ENCODE measurements at places on chromosomes 6 and 20.
A peak's percentile ranks its signal among the peaks of the same experiment; 100 is the strongest.

- peak; percentile 56 for DNase-seq
These were observed 229.1 kb downstream of the PLCB1 start for GRCh38 chr20:8361006-8361652.

DNA sequence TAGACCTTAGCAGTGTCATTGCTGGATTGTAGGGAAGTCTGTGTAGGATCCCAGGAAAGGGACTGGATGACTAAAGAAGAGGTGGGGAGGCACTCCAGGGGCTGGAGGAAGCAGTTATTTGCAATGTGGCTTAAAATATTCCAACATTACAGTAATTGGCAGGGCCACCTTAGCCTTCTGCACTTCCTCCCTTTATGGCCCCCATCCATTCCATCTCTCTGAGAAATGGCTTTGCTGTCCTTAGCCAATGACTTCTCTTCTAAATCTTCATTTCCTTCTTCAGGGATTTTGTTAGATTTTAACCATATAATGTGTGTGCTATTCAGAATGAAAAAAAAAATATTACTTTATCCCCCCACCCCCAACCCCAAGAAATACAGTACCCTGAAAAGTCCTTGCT, 6.4 kb downstream of the ADGRF5 start:
- no peak for DNase-seq

- peak; percentile 79 for DNase-seq
These were observed 6.0 kb upstream of the DSP start for GRCh38 chr6:7535498-7535897.

DNA sequence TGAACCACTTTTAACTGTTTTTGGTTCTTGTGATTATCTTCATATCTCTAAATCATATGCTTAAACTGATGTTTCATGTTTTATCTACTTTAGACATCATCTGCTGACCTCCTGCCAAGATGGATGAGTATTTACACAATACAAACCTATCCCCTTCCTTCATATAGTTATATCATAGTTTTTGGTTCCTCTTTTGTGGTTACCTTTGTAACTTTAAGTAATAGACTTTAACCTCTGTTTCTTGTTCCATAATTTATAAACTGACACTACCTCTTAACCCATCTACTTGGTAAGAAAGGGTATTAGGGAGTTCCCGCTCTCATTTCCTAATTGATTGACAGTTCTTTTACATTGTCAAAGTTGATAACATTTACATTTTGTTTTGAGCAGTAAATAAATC, 11.9 kb downstream of the PCMT1 start:
- DNase-seq: no peak

DNA sequence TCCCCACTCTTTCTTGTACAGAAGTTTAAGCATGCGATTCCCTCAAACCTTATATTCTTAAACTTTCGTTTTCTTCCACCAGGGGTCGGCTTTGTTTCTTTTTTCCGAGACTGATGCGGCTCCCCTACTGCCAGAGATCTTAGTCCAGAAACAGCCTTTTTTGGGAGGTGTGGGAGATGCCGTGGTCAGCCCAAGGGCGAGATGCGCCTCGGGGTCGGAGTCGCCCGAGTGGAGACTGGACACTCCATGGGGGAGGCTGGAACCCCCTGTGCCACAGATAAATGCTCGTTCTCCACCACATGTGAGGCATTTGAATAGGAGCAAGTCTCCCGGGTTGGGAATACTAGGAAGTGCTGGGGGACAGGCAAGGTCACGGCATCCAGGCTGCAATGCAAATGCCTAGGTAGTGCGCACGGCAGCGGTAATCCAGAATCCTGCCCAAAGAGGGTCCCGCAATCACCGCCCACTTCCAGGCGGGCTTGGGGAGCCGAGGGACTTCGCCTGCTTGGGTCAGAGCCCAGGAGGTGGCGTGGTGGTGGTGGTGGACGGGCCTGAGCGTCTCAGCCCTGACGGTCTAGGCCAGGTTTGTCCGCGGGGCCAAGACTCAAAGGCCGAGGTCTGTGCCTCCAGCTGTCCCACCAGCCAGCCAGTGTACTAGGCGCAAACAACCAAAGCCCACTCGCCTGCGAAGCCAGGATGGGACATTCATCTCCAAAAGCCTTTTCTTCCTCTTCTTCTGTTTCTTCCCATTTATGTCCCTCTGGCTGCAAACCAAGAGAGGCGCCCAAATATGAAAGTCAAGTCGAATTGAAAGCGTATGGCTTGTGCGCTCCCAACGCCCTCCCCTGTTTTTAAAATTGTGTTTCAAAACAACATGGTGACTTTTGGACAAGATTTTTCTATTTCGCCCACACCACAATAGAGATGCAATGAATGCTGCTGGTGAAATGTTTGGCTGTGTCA, 39.3 kb upstream of the OSTM1 start:
- DNase-seq: peak; percentile 57

DNA sequence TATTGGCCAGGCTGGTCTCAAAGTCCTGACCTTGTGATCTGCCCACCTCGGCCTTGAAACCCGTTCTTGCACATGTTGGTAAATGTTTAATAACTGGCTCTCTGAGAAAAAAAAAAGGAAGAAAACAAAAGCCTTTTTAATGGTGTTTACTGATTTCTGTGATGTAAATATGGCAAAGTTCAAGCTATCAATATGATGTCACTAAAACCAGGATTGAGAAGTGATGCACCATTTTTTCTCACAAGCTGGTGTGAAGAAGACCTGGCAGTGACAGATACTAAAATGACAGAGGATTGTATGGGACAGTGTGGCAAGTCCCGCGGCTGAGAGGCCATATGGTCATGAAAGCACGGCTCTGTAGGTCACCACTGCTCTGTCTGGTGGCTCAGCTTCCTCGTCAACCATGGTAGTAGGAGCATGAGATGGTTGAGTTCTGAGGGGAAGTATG, 196.3 kb upstream of the SUPT3H start:
- DNase-seq: no peak

- no peak for DNase-seq
These were observed 355.5 kb upstream of the HTR1E start for GRCh38 chr6:86581833-86582232.

DNA sequence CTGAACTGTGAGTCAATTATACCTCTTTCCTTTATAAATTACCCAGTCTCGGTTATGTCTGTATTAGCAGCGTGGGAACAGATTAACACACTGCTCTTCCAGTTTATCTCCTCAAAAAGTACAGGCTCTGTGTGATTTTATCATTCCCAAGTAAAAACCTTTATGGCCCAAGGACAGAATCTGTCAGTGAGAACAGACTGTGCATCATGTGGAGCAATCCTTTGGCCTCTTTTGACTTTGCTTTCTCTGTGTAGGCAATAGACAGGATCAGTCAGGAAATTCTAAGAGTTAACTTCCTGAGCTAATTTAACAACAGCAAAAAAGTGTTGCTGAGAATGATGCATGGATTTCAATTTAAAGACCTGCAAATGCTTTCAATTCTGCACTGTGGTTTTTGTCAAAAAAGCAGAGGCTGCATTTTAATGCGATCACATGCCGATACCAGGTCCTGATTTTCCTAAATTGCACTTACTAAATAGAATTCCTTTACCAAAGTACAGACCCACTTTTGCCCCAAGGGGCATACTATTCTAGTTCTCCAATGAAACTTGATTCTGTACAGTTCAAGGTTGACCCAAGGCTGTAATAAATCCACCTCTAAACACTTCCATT, 246.7 kb upstream of the MARCKS start:
- no peak for DNase-seq

GRCh38 chr6:37897321-37897720, 77.8 kb downstream of the ZFAND3 start:
- DNase-seq: peak; percentile 28

- DNase-seq: no peak
These were observed 66.4 kb upstream of the FABP7 start for GRCh38 chr6:122713138-122713537.

- peak; percentile 78 for DNase-seq
These were observed at the start of gene TPBG for GRCh38 chr6:82363428-82364086. Gene TPBG, plus strand, starts transcription at chr6:82363817. Its CDS starts 1,145 bp downstream, at chr6:82364962.

DNA sequence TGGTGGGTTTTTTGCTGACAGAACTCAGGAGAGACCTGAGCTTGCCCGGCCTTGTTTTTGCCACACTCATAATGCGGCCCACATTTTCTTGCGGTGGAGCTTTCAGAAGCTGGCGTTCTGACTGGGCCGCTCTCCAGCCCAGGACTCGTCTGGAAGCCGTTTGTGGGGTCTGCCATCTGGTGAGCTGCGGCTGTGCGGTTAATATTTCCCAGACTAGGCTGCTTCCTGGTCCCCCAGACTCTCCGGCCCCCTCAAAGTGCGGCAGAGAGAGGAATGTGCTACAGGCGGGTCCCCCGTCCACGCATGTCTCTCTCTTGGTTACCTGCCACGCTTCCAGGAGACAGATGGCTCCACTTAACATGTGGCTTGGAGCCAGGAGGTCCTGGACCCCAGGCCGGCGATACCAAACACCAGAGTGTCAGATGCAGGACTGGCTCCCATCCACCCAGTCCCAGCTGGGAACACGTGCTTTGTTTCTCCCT, 128.9 kb upstream of the PMEPA1 start:
- DNase-seq: peak; percentile 78

GRCh38 chr6:45706319-45706718, 309.3 kb downstream of the CLIC5 start:
- DNase-seq: no peak

- DNase-seq: no peak
These were observed 213.2 kb downstream of the C6orf118 start for GRCh38 chr6:165096209-165096608.

DNA sequence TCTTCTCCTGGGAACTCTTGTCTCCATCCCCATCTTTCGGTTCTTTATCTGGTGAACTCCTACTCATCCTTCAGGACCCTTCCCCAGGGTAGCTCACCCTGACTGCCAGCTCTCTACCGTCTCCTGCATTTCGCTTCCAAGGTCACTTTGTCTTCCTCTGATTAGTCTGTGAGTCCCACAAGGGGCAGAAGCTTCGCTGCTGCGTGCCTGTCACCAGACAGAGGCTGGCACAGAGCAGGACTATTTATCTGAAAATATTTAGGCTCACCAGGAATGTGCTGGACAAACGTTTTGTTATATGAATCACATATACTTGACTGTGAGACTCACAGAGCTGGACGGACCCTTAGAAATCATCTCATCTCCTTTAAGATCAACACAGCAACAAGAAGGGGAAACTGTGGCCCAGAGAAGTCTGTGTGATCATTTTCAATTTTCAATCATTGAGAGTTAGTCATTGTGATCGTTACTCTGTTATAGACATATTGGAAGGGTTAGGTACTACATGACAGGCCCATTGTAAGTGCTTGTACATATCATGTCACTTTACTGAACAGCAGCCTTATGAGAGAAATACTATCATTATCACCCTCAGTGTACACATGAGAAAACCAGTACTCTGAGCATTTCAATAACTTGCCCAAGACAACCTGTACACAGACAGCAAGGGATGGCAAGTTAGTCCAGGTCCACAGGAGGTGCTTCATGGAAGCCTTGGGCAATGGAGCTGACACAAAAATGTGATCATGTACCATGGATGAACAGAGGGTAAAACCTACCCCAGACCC, 51.4 kb downstream of the JPH2 start:
- peak; percentile 49 for DNase-seq

GRCh38 chr6:168130168-168130696, 51.2 kb upstream of the FRMD1 start:
- no peak for DNase-seq

DNA sequence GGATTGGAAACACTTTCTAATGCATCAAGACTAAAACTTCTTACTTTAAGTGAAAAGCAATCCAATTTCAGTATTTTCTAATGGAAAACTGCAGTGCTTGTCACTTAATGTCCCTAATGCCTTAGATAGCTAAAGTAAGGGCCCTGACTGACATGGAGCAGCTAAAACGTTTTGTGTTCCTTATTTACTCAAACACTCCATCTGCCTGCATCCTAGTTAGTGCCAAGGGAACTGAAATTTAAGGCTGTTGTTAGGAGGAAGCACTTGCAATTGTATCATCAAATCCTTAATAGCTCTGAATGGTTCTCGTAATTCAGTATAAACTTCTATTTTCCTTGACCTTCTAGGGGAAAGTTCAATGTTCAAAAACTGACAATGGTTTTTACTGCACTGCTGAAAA, 127.4 kb downstream of the GJA10 start:
- DNase-seq: no peak

GRCh38 chr6:24648276-24648675, 2.3 kb upstream of the KIAA0319 start:
- DNase-seq: no peak

DNA sequence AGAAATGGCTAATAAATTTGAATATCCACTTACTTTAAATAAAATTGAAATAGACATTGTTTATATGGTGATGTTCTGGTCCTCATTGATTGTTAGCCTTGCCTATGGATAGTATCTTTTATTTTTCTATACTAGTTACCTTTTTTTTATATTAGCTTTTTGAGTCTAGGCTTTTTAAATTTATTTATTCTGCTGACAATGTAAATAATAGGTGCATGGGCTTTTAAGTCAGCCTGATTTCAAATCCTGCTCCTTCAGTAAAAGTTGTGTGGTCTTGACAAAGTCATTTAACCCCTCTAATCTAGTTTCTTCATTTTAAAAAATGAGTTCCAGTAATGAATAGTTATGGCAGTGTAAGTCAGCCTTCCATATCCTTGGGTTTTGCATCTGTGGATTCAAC, 38.6 kb downstream of the FAM162B start:
- no peak for DNase-seq

DNA sequence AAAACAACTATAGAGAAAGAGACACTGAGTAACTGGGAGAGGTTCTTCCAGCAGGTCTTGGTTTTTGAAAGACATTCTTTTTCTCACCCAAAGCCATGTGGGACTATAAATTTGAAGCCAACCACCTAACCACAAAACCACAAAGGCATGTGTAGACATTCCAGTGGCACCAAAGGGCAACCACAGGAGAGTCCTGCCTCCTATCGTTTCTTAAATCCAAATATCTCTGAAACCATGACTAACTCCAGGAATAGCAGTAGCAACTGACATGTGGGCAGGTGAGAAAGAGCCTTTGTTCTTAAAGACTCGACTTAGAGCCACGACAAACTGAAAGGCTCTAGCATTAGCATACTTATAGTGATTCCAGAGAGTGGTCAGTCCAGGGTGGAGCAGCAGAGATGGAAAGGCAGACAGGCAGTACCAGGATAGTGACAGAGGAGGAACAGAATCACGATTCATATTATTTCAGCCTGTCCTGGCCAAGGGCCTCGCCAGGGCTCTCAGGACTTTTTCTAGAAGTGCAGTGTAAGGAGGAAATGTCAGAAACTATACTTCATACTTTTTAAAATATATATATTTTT, 9.4 kb upstream of the COL9A1 start:
- peak; percentile 71 for DNase-seq

- peak; percentile 45 for DNase-seq
These were observed 22.6 kb downstream of the B4GALT5 start for GRCh38 chr20:49690899-49691620.

DNA sequence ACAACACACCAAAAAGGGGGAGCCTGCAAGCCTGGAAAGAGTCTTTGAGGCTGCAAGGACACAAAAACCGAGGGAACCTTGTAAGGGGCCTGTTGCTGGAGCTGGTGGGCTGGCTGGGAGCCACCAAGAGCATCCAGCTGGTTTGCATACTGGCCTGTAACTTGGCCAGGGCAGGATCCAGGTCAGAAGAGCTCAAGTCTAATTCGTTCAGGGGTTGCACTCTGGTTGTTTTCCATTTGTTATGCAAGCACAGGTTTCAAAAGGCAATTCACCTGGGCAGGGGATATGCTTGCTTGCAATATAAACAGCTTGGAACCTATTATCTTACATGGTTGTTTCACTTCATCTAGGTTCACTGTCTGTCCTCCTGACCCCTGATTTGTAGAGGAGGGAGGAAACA, 98.3 kb upstream of the GCM1 start:
- DNase-seq: no peak

- DNase-seq: no peak
These were observed 390.9 kb downstream of the MMUT start for GRCh38 chr6:49072146-49072545.

GRCh38 chr20:56764671-56765070, 135.6 kb downstream of the TFAP2C start:
- no peak for DNase-seq

- no peak for DNase-seq
These were observed 53.6 kb upstream of the NT5E start for GRCh38 chr6:85396159-85396808.
